A673 (cell line): ENCODE measurements at places on chromosomes 12 and 14. TPM values are rescaled to one million over a fixed set of nuclear protein-coding genes. Genes with fewer than 3 reads are reported as not detected.

Gene PZP
- not detected in 2 replicates for total RNA-seq

Gene KRT3
- not detected in 2 replicates for total RNA-seq

Gene EVL
- 82.9 and 112 TPM in 2 replicates for total RNA-seq

Gene SLCO1B1
- not detected in 2 replicates for total RNA-seq

- H3K36me3 ChIP-seq: no peaks in the 10 kb centered on the region
- no peaks in the 10 kb centered on the region for H3K27me3 ChIP-seq
- H3K4me1 ChIP-seq: peaks cover 25% of the 10 kb centered on the region
- no peak for DNase-seq
- H3K27ac ChIP-seq: no peak overlapping the region
These were observed 11.5 kb downstream of the CCDC175 start for GRCh38 chr14:59565087-59565486.

GRCh38 chr12:105613269-105613668 is 282.8 kb downstream of the C12orf75 start:
- no peaks in the 10 kb centered on the region for H3K36me3 ChIP-seq
- H3K27ac ChIP-seq: no peak overlapping the region
- no peaks in the 10 kb centered on the region for H3K27me3 ChIP-seq
- H3K4me1 ChIP-seq: no peaks in the 10 kb centered on the region
- no peak overlapping the region for H3K4me3 ChIP-seq

DNA sequence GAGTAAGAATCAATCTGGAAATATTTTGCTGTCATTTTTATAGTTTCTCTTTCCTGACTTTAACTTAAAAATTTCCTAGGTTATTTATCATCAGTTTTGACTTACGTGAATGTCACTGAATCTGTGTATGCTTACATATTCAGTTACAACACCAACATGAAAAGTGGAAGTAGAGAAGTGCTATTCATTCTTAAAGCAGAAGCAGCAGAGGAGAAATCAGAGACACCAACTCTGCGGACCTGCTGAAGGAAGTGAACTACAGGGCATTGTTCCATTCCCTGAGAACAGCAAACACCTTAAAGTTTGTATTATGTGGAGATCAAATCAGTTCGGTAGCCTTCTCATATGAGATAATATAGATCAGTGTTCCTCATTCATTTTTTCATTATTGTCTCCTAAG is 34.1 kb downstream of the RAD51B start:
- H3K36me3 ChIP-seq: no peaks in the 10 kb centered on the region
- no peak overlapping the region for H3K4me3 ChIP-seq
- no peak for DNase-seq
- no peaks in the 10 kb centered on the region for H3K27me3 ChIP-seq
- no peaks in the 10 kb centered on the region for H3K4me1 ChIP-seq
- no peak overlapping the region for H3K27ac ChIP-seq

DNA sequence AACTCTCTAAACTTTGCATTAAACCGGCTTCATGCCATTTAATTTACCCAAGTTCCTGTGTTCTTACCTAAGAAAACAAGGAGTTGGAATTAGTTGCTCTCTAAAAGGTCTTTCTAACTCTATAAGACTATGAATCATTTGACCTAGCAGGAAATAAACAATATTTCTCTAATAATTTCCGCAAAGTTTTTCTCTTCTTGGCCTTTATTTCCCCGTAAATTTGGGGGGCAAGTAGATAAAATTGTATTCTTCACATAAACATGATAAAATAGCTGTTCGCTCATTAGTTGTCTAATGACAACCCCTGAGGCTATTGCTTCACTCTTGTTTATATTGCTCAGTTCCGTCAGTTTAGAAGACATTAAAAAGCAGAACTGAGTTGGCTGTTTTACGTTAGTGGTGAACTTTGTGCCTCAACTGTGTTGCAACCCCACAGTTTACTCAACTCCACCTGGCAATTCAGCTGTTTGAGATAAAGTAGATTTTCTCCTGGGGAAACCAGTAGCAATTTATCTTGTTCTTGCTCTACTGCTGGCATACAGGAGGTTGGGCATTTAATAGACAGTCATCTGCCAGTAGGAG is 74.7 kb downstream of the BTG1 start:
- H3K4me1 ChIP-seq: no peaks in the 10 kb centered on the region
- H3K4me3 ChIP-seq: no peak overlapping the region
- no peaks in the 10 kb centered on the region for H3K36me3 ChIP-seq
- DNase-seq: no peak
- no peaks in the 10 kb centered on the region for H3K27me3 ChIP-seq

DNA sequence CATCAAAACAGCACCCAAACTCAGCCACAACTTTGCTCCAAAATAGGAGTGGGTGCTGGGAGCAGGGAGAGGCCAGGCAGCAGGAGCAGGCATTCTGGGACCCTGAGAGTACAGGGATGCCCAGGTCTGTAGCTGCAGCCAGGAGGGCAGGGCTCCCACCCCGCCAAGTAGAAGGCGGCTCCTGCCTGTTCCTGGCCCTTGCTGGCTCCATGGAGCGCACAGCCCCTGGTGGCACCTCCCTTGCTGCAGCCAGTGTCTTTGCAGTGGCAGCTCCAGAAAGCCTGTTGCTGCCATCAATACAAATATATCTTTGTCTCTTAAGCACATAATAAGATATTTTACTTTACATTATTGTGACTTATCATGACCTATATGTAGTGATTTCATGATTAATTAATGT is 1096.5 kb downstream of the FSCB start:
- H3K4me3 ChIP-seq: no peak overlapping the region
- H3K27me3 ChIP-seq: no peaks in the 10 kb centered on the region
- H3K27ac ChIP-seq: no peak overlapping the region
- H3K36me3 ChIP-seq: no peaks in the 10 kb centered on the region
